ENCODE measurements at places on chromosomes 13 and 19.

GRCh38 chr19:38796154-38796553 lies 7.2 kb downstream of the LGALS7B start:
- DNase-seq = no peak

DNA sequence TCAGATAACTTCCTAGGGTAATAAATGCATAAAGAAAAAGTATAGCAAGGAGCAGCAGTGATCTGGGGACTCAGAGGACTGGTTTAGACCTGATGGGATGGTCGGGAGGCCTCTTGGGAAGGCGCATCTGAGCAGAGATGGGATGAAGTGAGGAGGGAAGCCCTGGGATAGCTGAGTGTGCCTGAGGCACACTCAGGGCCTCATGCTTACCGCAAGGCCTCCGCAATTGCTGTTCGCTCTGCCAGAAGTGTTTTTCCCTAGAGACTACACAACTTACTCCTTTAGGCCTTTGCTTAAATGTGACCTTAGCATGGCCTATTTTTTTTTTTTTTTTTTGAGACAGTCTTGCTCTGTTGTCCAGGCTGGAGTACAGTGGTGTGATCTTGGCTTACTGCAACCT lies 4.1 kb upstream of the DLL3 start:
- no peak for DNase-seq

- no peak for DNase-seq
Measured at GRCh38 chr19:42475366-42475765, 32.6 kb upstream of the CXCL17 start.

GRCh38 chr19:5395556-5395955 lies 54.9 kb upstream of the PTPRS start:
- DNase-seq = no peak

DNA sequence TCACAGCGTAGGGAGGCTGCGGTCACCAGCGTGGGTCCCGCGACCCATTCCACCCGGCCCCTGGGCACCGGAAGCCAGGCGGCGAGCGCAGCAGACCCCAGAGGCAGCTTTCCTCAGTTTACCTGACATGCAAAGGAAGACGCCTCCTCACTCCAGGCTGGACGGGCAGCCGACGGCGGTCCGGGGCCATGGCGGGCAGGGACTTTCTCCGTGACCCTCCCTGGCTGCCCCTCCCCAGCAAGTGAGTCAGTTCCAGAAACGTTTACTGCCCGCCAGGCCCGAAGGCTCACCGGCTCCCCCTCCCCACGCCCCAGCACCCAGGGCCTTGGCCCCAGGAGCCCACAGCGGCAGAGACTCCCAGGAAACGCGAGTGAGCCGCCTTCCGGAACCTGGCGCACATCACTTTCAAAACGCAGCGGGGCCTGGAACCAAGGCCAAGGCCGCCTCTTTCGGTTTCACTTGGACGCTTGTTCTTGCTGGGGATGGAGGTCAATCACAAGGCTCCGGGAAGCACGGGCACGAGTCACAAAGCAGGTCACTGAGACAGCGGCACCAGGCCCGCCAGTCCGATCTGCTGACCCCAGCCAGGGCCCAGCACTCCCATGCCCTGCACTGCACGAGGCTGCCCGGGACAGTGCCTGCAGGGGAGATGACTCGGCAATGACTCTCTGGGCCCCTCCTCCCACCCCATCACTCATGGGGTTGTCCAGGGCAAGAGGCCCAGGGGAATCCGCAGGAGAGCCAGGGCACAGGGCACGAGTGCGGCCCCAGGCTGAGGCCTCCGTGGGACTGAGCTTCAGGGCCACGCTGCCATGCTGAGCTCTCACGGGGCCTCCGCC lies 5.3 kb downstream of the SBNO2 start:
- DNase-seq = no peak

- DNase-seq = no peak
Measured at GRCh38 chr13:30024125-30024865, 173.9 kb upstream of the UBL3 start.

- no peak for DNase-seq
Measured at GRCh38 chr13:40960716-40961115, 58.4 kb downstream of the ELF1 start.

- no peak for DNase-seq
Measured at GRCh38 chr13:101755228-101755887, 302.9 kb downstream of the ITGBL1 start.

DNA sequence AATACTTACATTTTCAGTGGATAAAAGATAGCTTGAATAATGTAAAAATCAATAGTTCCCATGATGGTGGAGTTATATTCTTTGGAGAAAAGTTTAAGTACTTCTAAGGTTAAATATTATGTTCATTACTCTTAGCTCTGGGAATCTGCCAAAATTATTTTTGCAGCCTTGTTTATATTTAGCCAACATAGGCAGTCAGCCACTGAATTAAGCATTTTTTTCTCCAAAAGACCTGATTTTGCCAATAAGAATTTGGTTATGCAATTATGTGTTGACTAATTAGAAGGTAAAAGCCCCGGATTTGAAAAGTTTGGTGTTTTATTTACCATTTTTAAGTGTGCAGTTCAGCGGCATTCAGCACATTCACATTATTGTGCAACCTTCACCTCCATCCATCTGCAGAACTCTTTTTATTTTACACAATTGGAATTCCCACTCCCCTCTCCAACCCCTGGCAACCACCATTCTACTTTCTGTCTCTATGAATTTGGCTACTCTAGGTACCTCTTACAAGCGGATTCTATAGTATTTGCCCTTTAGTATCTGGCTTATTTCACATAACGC lies 90.1 kb upstream of the C1QTNF9B start:
- no peak for DNase-seq

DNA sequence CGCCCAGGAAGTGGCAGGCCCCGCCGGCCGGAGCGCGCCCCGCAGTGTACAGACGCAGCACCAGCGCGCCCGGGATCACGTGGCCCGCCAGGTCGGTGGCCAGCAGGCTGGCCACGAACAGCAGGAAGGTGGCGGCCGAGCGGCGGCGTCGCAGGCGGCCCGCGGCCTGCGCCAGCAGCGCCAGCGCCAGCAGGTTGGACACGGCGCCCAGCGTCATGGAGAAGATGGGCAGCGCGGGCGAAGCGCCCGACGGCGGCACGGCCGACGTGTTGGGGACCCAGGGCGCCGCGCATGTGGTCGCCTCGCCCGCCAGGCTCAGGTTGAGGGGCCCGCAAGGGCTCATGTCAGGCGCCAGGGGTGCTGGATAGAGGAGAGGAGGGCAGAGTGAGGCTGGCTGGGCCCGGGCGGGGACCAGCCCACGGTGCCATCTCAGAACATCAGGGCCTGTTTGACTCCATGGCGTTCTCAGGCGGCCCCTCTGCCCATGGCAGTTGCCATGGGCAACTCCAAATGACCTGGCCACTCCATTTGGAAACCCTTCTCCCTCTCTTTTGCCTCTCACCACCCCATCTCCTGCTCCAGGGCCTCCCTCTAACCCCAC lies 1.1 kb downstream of the PTGER1 start:
- DNase-seq = no peak

- DNase-seq = no peak
Measured at GRCh38 chr13:46663206-46664037, 110.5 kb downstream of the LRCH1 start.

GRCh38 chr19:35585848-35586247 lies at the start of gene PMIS2:
Gene PMIS2, plus strand, starts transcription at chr19:35586173. Its CDS starts 87 bp downstream, at chr19:35586260.
- DNase-seq = no peak

DNA sequence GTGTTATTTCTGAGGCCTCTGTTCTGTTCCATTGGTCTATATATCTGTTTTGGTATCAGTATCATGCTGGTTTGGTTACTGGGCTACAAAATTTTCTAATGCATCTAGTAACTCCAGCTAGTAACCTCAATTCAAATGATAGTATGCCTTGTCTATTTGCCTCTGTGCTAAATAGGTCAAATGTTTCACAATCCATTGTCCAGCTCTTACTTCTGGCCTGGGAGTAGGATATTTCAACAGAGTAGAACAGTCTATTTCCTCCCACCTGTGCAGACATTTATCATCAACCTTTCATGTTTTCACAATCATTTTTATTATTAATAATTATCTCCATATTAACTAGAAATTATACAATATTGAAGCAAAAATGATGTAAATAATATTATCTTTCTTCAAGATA lies 18.1 kb upstream of the NDFIP2 start:
- DNase-seq = no peak

DNA sequence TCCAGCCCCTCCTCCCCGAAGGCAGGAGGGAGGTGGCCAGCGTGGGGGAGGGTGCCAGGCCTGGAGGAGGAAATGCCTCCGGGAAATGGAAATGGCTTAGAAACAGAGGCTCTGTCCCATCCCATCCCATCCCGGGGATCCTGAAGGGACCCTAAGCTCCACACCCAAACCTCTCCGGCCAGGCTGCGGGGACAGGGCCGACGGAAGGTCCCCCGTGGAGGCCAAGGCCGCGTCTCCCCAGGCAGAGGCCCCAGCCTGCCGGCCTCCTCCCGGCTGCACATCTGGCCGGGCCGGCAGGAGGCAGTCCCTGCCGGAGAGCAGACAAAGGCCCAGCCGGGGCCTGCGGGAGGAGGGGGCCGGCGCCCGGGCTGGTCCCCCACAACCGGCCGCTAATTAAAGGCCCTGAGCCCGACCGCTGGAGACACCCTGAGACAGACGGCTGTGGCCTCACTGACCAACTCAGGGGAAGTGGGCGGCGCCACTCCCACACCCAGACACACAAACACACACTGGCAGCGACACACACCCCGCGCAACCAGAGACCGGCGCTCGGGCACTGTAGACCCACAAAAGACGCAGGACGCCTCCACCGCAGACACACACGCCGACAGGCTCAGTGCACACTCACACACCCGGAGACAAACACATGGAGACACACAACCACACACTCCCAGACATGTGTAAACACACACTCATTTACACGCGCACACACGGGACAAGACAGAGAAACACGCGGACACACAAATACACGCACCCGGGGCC lies 1.1 kb downstream of the ADAMTS10 start:
- DNase-seq = peak; percentile 17

- peak; percentile 45 for DNase-seq
Measured at GRCh38 chr13:26946684-26947343, 186.2 kb upstream of the GPR12 start.

Data from NCI-H2227 treated with DMSO at 0.1 percent for 48 hours (cell line).